ENCODE measurements at places on chromosomes 7 and 10.

DNA sequence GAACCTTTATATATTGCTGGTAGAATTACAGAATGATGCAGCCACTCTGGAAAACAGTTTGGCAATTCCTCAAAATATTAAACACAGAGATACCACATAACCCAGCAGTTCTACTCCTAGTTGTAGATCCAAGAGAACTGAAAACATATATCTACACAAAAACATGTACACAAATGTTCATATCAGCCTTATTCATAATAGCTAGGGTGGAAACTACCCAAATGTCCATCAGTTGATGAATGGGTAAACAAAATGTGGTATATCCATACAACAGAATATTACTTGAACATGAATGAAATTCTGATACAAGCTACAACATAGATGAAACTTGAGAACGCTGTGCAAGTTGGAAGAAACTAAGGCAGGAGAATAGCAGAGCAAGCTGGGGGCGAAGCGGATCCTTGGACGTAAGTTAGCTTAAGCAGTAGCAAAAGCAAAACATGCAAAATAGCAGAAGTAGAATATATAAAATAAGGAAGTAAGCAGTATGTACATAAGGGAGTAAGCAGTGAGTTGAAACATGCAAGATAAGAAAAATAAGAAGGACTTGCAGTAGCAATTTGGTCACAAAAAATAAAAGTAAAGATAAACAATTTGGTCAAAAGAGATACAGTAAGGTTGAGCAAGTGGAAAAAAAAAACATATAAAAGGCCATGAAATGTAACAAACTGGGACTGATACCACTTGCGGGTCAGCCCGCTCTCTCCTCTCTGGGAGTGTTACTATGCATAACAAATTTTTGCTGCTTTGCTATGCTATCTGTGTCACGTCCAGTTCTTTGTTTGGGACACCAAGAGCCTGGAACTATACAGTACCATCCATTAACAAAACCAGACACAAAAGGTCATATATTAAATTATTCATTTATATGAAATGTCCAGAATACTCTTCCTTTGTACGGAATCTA, 18.0 kb upstream of the HILPDA start:
- DNase-seq = no peak

DNA sequence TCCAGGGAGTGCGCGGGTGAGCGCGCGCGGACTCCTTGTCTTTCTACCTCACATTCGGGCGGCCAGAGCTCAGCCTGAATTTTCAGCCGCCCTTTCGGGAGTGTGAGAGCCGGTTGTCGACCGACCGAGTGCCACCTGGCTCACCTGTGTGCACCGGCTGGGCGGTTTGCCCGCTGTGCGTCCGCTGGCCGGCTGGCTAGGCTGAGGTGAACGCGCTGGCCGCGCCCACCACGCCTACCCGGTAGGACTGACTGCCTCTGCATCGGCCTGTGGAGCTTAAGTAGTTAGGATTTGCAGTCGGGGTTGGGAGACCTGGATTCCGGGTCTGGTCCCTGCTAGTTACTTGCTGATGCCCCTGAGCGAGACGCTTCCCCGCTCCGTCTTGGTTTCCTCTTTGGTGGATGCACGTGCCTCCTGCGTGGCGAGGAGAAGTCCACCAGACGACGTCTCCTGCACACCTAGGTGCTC, 553 bp downstream of the TSPAN15 start:
- DNase-seq = peak; percentile 13

DNA sequence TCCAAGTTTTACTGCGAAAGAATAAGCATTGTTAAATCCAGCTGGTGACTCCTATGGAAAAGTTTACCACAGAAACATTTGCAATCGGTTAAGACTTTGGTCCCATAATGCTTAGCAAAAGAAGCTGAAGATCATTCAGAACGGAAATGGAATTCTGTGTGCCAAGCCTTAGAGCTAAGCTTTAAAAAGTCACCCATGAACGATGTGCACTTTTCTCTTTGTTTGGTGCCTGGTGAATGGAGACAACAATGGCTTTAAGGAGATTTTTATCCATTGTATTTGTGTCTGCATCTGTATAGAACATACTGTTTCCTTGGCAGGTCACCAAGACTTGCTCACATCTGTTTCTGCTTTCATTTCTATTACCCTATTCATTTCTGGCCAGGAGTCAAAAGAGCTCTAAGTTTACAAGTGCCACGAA, 26.3 kb upstream of the COL1A2 start:
- no peak for DNase-seq

DNA sequence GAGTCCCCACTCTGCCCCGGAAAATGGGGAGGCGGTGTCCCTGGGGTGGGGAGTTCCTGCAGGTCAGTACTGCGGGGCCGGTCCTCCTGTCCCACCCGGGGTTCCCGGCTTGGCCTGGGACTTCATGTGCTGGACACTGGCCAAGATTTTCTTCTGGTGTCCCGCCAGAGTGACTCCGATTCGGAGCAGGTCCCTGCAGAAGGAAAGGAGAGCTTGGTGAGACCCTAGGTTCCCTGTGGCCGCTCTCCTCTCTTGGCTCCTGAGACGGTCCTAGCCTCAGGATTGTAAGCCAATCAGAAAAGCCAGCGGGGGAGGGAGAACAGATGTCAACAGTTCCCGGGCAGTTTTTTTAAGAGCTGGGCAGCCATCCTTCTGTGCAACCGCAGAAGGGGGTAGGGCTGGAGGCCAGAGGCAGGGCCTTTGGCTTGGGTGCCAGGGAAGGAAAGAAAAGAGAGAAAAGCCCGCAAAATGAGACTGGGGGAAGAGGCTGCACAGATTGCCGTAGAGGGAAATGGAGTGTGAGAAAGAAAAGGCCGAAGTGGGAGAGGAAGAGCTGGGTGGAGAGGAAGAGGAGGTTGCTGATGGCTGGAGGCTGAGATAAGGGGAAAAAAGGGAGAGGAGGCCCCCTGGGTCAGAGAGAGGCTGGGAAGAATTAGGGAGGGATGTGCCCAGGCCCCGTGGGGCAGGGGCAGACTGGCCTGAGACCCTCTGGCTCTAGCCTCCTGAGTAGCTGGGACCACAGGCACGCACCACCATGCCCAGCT, 23.7 kb downstream of the EPHB4 start:
- DNase-seq = peak; percentile 44

- DNase-seq = no peak
Observed at GRCh38 chr7:96322373-96322695, 436 bp upstream of the SLC25A13 start.

- peak; percentile 63 for DNase-seq
Observed at GRCh38 chr7:35725280-35725680, 30.3 kb upstream of the HERPUD2 start.

DNA sequence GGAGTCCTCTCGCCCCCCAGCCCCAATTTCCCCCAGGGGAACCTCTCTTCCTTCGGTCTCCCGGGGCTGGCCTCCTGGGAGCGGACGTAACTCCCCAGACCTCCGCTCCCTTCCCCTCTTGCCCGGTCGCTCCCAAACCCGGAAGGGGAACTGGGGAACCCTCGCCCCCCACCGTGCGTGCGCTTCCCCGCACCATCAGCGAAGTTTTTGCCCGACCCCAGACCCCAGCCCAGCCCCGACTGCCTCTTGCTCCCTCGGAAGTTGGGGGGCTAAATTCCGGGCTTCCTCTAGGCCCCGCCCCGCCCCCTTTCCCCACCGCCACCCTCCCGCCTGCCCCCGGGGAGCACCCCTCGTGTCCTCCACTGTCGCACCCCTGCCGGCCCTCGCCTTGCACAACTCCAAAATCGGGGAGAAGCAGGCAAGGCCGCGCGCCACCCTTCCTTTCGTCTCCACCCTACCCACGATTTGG, 436 bp downstream of the GNB2 start:
- peak; percentile 60 for DNase-seq

GRCh38 chr7:46960970-46961369, 620.9 kb downstream of the TNS3 start:
- DNase-seq = no peak

DNA sequence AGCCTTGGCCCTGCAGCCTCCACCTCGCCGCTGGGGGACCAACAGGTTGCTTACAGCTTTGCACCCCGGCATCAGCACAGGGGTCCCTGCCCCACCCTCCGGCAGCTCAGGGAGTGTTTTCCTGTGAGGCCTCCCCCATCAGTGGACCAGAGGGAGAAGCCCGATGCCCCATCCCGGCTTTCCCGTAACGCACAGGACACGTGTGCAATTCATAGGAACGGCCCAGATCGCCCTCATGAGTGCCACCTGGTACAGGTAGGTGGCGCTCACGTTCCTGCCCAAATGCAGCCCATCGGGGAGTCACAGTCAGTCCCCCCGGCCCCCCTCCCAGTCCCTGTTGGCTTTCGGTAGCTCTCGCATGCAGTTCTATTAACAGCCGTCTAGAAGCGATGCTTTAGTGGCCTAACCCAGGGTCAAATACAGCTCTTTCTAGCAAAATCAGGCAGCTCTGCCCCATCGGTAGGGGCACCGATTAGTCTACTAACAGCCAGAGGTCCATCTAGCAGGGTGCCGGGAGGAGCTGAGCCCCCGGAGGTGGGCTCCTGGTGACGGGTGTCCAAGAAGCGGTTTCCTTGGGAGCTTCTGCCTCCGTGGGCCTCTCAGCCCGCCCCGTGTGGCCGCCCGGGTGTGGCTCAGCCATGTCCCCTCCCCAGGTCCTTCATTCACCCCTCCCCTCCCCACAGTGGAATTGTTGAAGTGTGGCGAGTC, 48.4 kb upstream of the GTF2IRD1 start:
- peak; percentile 48 for DNase-seq
